Dermis microvascular lymphatic vessel endothelial cell (primary cell): ENCODE measurements at places on chromosomes 11 and 22.

- no peak for DNase-seq
These were observed 328.8 kb upstream of the PITPNB start for GRCh38 chr22:28247667-28248363.

DNA sequence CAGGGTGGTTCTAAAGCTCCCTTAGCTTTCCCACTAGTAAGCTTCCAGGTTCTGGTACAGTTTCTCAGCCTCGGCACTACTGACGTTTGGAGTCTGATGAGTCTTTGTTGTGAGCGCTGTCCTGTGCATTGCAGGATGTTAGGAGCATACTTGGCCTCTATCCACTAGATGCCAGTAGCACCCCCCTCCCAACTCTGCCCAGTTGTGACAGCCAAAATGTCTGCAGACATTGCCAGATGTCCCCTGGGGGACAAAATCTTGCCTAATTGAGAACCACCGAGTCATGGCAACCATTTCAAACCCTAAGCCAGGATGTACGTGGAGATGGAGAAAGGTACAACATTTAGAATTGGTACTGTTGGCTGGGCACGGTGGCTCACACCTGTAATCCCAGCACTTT, 68.7 kb downstream of the PTPRJ start:
- no peak for DNase-seq

GRCh38 chr11:104926771-104927611, 28.7 kb upstream of the CASP12 start:
- peak; percentile 51 for DNase-seq

DNA sequence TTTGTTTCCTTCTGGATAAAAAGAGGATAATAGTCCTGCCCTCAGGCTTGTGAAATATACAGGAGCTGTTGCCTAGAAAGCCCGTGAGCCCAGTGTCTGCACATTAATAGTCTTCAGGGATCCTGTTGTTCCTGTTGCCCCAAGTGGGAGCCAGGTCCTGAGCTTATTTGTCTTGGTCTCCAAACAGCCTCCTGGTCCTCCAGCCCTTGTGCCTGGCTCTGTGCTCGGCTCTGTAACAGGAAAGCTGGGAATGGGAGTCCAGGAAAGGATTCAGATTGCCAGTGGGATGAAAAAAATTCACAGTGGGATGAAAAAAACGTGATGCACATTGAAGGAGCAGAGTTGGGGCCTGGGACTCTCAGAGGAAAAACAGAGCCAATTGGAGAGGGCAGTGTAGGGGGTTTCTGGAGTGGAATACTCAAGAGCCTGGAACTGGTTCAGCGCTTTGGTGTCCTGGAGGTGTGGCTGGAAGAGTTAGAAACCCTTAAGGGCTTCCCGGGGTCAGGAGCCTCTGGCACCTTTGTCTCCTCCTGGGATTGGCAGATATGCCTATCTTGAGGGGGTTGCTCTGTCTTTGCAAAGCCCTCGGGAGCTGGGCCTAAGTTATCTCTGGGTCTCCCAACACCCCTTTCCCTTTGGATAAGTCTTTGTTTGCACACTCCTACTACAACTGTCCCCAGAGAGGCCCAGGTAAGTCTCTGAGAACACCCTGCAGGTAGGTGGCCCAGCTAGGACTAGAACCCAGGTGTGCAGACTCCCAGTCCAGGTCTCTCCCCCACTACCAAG, 2.3 kb upstream of the INPPL1 start:
- DNase-seq: no peak

GRCh38 chr11:9982796-9983579, 311.0 kb downstream of the SBF2 start:
- peak; percentile 35 for DNase-seq

GRCh38 chr11:9315078-9315688, 790 bp upstream of the TMEM41B start:
- no peak for DNase-seq

- DNase-seq: no peak
These were observed 8.2 kb upstream of the HBE1 start for GRCh38 chr11:5277807-5278382.

DNA sequence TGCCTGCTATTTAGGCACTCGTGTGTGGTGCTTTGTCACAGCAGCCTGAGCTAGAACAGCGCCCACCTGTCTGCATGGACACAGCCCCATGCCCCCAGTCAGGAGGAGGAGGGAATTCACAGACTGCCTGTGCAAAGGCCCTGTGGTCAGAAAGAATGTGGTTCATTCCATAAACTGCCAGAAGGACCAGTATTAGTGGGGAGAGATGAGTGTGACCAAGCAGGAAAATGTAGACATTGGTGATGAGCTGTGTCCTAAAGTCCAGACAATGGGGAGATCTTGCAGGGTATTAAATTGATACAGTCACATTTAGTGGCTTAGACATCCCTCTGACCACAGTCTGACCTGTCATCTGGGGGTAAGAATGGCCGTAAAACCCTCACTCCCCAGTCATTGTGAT, 83.7 kb upstream of the LINC01488 start:
- DNase-seq: no peak
